ENCODE measurements at places on chromosomes 11 and 22.

- no peak for DNase-seq
These were observed 722.2 kb upstream of the TENM4 start for GRCh38 chr11:80163011-80163410.

DNA sequence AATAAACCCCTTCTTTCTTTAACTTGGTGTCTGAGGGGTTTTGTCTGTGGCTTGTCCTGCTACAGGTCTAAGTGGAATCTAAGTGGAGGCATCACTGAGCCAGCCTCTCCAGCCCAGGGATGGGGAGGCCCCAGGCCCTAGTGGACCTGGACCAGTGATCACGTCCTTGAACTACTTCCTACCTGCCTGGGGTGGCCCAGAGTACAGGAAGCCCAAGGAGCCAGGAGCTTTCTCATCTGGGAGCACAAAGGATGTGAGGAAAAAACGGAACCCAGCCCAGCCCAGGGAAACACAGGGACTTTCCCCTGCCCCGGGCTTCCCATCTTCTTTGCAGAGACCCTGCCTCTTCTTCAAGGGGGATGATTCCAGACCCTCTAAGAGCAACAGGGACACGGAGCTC lies 3.5 kb upstream of the CD5 start:
- DNase-seq = no peak

DNA sequence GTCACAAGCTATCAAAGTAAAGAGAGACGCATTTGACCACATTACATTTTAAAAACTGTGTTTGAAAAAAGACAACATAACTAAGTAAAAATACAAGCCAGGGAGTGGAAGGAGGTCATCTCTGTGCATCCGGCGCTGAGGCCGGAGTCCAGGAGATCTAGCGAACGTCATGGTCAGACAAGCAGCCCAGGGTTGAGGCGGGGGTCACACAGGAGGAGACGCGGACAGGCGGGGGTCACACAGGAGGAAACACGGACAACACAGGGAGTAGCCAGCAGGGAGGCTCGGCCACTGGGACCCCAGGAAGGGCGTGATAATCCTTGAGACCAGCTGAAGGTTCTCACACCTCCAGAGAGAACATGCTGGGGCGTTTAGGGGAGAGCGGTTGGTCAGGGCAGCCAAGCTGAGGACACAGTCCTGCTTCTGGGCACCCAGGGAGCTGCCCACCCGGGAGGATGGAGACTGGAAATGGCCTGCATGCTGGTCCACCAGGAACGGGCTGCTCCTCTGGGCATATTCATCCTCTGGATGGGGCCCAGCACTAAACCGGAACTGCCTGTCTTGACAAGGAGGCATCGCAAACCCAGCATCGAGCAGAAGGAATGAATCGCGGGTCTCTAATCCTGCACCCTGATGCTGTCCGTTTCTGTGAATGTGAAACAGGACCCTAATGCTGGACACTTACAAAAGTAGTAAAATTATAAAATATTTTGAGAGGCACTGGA lies 40.9 kb upstream of the MUC5AC start:
- DNase-seq = no peak

DNA sequence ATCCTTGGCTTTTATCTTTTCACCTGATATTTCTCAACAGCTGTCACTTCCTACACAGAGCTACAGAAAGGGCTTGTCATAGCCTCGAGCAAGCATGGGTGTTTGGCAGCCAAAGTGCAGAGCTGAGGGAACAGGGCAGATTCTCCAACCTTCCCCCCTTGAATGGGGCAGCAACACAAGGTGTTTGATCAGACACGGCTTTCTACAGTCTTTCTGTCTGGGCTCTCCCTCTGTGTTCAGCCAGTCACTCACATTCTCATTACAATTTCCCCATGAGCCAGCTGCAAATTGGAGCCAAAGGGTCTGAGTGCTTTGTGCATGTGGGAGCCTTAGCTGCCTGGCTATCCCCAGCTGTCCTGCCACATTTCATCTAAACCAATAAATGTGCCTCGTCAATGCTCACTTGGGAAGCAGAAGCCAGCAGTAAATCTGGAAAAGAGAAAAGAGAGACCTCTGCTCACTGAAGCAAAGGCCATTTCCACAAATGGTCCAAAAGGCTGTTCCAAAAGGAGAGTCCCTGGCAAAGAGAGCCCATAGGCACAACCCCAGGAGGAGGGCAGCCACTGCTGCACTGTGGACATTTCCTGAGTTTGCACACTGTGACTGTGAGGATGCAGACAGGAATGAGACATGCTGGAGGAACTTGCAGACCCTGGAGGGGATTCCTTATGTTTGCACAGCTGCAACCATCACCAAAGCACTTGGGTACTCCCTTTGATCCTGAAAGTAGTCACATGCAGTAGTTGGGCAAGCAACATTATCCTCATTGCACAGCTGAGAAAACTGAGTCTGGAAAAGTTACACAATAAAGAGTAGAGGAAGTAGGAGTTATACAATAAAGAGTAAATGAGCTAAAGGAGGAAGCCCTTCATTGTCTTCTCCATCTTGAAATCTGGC lies 186.8 kb downstream of the FAM181B start:
- DNase-seq = no peak

GRCh38 chr11:128632141-128632791 lies 44.9 kb upstream of the ETS1 start:
- no peak for DNase-seq

GRCh38 chr22:39556970-39557841 lies 13.3 kb upstream of the CACNA1I start:
- no peak for DNase-seq

DNA sequence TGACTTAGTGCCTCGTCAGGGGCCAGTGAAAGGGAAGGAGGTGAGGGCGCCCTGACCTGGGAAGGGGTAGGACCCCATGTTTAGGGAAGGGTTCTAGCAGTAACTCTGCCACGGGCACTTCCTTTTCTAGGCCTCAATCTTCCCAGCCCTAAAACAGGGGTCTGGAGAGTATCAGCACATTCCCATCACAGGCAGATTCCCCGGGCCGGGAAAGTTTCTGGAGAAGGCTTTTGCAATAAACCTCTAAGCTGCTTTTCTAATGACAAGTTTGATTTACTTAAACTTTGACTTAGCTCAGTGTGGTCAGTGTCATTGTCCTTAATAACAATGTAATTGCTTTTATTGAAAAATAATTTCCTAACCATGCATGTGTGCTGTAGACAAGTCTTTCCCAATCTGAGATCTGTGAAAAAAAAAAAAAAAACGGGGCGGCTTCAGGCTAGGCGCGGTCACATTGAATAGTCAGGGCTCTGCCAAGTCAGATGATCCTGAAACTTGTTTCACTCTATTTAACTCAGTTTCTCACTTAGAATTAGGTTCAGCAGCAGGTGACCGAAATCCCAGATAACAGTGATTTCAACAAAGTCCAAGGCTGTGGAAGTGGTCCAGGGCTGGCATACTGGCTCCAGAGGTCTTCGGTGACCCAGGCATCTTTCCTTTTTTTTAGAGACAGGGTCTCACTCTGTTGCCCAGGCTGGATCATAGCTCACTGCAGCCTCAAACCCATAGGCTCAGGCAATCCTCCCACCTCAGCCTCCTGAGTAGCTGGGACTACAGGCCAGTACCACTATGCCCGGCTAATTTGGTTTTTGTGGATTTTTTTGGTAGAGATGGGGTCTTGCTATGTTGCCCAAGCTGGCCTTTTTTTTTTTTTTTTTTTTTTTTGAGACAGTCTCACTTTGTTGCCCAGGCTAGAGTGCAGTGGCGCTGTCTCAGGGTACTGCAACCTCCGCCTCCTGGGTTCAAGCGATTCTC lies 19.5 kb upstream of the TAB1 start:
- no peak for DNase-seq

- DNase-seq = no peak
These were observed 31.9 kb downstream of the FBLN1 start for GRCh38 chr22:45534339-45535192.
